Coronary artery (tissue), 2 donors: ENCODE measurements at places on chromosomes 12 and 14.
A peak's percentile ranks its signal among the peaks of the same experiment; 100 is the strongest.

DNA sequence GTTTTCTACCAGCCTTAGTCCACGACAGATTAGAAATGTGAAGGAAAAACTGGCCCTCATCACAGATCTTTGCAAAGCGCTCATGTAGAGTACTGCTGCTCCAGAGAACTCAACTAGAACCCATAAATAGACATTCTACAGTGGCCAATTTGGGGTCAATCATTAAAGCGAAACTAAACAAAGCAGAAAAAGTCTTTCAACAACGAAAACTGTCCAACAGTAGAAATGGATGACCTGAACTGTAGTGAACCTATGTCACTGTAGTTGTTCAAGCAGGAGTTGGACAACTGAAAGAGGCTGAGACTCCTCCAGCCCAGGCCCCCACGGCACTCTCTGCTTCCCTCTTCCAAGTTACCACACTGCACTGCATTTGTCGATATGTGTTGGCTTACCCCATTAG is 472.6 kb downstream of the BCAT1 start:
- no peak for DNase-seq

DNA sequence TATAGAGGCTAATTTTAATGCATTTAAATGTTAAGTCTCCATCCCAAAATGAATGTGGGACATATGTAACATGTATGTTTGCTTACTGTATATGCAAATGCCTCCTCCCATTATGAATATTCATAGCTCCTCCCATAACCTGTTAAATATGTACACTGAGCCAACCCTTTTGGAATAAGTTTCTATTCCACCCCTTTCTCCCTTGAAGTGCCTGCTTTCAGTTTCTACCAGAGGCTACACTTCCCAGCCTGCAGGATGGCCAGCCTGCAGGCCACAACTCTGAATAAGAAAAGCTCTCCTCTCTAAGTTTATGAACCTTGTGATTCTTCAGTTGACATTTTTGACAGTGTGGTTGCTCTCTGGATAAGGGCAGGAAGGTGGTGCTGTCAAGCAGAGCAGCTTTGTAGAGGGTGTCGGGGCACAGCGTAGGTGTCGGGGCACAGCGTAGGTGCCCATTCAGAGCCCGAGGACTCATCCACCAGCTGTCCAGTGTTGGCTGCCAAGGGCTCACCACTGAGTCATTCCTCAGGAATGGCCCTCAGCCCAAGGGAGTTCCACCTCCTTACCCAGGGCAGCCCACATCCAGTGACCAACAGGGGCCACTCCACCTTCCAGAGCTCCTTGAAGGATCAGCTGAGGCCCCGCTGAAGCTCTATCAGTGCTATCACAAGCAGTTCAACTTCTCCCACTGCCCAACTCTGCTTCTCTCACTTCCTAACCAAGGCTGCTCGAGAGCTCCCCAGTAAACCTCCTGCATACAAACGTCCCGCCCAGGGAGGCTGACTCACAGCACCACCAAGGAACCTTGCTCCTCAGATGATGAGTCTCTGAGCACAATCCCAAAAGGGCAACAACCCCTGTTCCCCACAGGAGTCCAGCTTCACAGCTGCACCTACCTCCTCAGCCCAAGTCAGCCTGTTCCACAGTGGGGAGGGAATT is 31.4 kb downstream of the VWF start:
- DNase-seq = peak; percentile 86

GRCh38 chr14:20555845-20556244 is 5.0 kb downstream of the RNASE9 start:
- DNase-seq = no peak

DNA sequence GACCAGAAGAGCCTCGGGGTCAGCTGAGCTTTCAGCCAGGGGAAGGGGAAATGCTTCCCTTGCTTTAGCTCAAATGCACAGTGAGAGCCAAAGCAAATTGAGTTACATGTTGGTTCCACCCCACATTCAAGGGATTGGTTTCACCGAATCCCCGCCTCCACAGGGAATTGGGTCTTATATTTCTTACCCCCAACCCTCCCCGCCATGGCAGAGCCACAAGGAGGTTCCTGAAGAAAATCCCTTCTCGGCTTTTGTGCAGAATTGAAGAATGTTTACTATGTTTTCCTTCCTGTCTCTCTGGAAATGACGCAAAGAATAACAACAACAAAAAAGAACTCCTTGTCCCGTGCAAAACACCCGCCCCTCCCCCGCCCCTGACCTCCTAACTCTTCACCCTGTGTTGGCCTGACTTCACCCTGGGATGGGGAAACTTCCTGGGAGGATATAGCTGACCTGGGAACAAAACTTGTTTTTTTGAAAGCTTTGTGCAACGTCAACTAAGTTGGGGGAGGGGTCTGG is 21.9 kb upstream of the CIPC start:
- DNase-seq = peak; percentile 93

DNA sequence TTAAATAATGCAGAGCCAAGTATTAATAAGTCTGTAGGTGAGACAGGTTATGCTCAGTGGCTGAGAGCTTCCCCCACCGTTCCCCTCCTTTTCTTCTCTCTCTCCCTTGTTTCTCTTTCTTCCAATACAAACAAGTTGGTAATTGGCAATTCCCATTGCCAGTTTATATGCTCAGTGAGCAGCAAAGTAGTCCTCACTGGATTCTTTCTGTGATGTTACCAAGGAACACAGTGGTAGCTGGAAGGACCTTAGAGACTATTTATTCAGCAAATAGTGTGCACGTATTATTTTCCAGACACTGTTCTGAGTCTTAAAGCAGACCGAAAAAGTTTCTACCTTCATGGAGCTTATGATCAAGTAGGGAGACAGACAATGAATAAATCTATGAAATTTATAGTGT is 344.4 kb downstream of the FUT8 start:
- DNase-seq = no peak

DNA sequence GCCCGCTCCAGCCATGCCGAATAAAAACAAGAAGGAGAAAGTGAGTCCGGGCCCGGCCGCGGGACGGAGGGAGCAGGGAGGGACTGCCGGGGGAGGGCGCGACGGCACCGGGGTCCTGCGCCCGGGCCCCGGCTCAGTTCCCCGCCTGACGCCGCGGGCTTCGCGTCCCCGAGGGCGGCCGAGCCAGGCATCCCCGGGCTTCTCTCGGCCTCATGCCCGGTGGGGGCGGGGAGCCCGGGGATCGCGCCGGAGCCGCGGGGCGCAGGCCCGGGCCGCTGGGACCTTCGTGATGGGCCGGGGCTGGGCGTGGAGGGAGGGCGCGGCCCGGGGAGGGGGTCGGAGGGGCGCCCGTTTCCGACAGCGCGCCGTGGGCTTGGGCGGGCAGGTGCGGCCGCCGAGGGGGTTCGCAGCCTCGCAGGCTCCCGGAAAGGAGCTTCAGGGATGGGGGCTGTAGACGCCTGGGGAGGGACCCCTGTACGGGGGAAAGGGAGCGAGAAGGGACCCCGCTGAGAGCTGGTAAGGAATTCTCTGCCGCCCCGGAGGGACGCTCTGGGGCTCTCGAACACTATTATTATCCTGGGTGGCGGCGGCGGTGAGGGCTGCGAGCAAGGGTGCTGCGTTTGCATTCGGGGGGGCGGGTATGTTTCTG is 496 bp downstream of the PPP2R5C start:
- DNase-seq = no peak

DNA sequence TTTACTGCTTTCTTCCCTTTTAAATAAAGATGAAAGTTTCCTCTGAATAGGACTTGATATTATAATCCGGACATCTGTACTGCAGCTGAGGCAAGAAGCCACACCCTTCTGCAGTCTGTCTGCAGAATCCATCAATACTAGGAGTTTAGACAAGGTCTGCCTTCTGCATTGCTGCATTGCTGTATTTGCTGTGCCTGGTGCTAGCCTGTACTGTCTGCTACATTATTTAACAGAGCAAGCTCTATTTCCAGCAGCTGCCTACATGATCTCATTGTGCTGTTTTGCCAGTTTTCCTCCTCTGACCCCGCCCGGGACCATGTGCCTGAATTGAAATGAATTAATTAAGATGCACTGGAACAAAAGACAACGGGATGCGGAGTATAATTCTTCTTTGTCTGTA is 1.7 kb downstream of the TUBA1A start:
- DNase-seq = no peak

DNA sequence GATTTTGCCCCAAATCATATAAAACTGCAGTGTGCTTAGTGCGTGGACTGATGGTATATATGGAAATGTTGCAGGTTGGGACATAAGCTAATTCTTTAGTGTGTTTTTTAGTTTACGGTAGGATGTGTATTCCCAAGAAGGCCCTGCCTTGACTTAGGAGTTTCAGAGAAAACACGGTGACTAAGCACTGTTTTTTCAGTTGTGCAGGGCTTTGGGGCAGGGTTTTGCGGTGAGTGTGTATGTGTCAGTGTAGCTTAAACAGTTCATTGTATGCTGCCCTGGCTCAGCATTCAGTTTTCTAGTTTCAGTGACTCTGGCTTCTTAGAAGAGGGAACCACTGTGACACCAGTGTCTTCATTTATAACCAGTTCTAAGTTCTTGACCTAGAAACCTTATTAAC is 101.2 kb downstream of the AKAP6 start:
- no peak for DNase-seq

DNA sequence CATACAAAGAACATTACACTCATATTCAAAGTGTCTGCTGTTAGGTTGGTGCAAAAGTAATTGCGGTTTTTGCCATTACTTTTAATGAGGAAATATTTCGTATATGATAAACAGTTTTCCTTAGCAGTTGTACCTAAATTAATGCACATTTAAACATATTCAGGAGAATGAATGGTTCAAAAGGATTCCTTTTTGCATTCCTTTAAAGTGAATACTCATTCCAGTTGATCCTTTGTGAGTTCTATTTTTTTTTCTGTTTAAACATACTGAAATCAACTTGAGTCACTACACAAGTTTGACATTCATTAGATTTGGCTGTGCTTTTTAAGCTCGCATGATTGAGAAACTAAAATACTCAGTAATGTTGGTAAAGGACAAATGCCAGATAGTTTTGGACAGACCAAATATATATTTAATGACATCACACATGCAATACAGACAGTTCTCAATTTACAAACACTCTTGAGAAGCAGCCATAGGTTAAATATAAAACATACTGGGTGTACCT is 13.8 kb upstream of the SLC38A2 start:
- no peak for DNase-seq
